ENCODE measurements at places on chromosomes 16 and 17.
A peak's percentile ranks its signal among the peaks of the same experiment; 100 is the strongest.

DNA sequence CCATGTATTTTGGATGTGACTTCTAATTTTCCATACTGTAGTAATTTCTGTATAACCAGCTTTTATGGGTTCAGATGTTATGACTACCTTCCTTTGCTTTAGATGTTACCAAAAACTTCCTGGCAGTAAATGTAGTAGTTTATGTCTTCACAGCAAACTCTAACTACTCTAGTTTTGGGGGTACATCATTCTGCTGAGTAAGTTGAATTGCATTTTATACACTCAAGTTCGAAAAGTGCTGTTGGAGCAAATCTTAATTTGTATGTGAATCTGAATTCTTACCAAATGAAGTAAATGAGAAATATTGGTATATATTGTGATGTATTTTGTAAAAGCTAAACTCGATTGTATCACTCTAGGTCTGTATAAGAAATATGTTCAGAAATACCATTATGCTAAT lies 728.3 kb upstream of the CDH8 start:
- no peak for DNase-seq

DNA sequence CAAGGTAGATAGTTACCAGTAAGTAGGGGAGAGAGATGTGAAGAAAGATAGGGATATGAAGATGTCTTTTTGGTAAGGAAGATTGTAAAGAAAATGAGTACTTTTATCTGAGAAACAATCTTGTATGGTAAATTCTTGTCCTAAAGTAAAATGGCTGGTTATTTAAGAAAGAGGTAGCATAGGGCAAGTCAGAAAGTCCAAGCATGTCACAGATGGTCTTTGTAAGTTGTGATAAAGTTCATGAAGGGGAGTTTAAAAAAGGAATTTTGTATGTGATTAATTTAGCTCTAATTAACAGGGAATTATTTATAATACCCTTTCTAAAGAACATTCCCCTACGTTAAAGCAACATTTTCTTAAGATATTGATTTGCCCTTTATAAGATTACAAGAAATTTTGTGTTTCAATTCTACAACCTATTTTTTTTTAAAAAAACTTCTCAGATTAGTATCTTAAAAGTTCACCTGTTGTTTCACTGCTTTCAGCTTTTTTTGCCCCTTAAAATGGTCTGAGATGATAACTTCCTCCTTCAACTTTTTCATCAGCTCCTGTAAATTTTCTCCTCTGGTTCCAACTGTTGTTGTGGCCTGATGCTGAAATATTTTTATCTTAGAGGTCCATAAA lies 16.2 kb upstream of the CPHXL start:
- DNase-seq: no peak

- no peak for DNase-seq
Measured at GRCh38 chr16:10906482-10906881, 29.5 kb downstream of the CIITA start.

DNA sequence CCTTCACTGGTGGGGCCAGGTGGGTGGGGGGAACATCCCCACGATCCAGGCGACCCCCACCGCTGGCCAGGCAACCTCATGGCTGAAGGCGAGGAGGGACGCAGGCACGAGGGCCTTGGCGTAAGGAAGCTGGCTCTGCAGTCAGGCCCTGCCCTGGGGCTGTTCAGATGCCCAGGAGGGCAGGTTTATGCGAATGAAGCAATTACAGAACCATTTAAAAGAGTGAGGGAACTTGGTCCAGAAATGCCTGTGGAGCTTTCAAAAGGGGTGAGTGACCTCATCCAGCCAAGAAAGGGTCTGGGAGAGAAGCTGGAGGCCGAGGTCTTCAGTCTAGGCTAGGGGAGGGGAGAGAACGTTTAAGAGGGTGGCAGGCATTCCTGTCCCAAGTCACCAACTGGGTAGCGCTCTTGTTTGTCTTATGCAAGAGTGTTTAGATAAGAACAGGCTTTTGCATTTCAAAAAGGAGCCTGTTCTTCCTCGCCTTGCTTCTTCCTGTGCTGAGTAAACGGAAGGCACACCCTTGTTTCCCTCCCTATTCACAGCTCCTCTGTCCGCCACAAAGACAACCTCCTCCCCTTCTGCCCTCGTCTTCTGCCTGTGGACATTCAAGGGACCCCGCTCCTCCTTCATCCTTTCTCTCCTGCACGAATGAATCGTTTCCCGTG lies 183.5 kb upstream of the SDK2 start:
- no peak for DNase-seq

GRCh38 chr16:1414532-1415260 lies at the start of gene UNKL:
Gene UNKL, minus strand, starts transcription at chr16:1414704. Its CDS starts 13 bp downstream, at chr16:1414691.
- DNase-seq: peak; percentile 19

GRCh38 chr17:28507567-28508203 lies 1.5 kb downstream of the FOXN1 start:
- no peak for DNase-seq

DNA sequence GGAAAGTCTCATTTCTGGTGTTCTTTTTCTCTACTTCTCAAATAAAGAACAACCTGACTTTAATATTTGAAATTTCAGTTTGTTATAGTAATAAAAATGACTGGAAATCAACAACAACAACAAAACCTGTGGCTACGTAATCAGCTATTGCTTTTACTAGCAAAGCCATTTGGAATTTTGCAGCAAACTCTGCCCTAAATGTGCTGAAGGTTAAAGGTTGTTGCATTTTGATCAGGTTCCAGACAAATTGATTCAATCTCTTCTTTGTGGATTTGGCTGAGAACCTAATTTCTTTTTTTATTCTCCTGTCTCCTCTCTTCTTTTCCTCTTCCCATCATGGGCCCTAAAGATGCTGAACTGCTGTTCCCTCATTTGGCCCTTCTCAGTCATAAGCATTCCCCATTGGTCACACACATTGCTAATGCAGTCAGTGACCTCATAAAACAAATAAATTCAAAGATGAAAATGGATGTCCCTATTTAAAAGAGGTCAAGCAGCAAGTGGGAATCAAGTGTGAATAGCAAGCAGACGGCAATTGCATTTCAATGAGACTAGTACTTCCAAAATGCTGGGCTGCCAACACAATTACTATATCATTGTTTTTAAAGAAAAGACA lies 795.1 kb upstream of the CDH8 start:
- DNase-seq: peak; percentile 8

- no peak for DNase-seq
Measured at GRCh38 chr17:17681744-17682292, 560 bp downstream of the RAI1 start.

DNA sequence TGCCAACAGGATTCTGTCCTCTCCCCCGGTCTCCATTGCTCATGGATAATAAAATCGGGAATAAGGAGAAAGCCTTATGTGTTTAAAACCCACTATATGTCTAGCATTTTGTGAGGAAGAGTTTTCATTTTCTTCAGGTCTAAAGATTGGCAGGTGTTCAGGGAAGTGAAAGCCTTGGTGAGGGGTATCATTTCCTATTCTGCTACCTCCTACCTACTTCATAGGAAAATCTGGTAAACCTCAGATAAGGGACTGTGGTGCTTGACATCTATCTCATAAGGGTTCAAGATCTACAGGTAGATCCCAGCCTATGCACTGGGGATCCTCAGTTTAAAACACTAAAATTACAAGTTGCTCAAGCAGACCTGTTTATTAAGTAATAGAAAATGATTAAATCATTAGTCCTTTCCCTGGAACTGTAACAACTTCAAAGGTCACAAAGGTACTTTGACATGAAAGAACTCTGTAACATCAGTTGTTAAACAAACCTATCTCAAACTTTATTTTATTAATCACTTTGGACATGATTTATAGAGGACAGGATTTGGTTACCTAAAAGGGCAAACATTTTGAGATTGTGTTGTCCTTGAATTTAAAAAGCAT lies 6.5 kb downstream of the MOSMO start:
- no peak for DNase-seq

GRCh38 chr16:89787365-89787805 lies 29.1 kb downstream of the FANCA start:
- DNase-seq: no peak

DNA sequence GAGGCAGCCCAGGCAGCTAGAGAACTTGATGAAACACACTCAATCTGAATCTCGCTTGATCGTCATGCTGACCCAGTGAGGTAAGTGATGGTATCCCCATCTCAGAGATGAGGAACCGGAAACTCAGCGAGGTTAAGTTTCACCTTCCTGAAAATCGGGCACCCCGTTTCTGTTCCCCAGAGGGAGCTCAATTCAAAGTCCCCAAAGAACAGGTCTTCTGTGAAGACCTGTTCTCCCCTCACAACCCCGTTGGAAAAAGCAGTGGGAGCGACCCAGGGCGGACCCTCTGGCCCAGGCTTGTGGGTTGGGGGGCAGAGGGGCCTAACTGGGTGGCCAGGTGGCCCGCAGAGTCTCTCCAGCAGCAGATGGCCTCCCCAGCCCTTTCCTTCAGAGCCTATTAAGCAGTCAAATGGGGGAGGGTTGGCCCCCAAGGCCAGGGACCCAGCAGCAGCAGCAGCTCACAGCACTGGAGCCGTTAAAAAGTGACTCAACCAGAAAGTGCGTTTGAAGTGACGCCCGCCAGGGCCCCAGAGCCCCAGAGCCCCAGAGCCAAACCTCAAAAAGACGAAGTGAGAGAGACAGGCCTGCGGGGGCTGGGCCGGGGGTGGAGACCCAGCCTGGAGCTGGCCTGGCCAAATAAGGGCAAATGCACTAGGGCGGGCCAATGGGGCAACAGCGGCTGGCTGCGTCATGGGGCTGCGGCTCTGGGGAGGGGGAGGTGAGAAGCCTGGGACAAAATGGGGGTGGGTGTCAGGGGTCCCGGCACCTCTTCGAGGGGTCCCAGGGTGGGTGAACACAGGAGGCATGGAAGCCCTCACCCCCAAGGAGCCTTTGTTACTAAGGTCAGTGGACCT lies 9.2 kb upstream of the TSPOAP1 start:
- DNase-seq: peak; percentile 72

DNA sequence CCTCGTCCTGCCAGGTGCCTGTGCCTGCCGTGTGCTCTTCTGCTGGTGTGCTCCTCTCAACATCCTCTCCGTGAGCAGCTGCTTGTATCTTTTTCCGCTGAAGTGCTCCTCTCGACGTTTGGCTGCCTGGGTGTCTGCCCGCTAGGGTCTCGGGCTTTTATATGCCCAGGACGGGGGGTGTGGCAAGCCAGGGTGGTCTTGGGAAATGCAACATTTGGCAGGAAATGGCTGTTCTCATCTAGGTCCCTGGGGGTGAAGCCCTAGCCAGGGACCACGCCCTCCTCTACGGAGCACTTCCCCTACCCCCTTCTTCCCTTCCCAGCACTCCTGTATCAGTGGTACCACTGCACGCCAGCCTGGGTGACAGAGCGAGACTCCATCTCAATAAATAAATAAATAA lies 49.4 kb downstream of the IQCK start:
- DNase-seq: no peak

DNA sequence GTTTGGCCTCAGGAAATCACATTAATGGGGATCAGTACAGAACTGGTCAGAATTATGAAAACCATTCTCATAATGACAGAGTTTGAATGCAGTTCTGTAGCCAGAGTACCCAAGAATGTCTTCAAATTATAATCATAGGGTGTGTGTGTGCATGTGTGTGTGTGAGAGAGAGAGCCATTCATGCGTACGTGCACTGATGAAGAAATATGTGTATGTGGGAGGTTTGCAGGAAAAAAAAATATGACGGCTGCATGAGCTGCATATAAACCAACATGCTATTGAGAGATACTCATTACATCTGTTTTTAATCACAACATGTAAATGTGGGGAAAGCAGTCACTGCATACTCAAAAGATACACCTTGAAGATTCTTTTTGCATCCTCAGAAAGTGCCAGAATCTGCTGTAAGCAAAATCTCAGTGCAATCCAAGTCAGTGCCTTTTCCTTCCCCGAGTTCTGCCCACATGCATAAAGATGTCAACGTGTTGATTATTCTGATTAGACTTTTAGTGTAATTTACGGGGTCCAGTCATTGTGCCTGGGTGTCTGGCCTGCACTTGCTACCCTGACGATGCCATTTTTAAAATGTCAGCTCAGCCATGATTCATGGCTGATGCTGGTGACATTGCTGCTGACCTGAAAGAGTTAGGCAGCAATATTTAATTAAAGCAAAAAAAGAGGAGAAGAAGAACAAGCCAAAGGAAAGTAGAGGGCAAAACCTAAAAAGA lies 378.7 kb upstream of the ZFHX3 start:
- no peak for DNase-seq

GRCh38 chr17:76383546-76384221 lies 725 bp upstream of the SPHK1 start:
- DNase-seq: no peak

Measured in pons (tissue), 1 donor.